ENCODE measurements at places on chromosomes 5 and 9. TPM values are rescaled to one million over a fixed set of nuclear protein-coding genes. Genes with fewer than 3 reads are reported as not detected.

DNA sequence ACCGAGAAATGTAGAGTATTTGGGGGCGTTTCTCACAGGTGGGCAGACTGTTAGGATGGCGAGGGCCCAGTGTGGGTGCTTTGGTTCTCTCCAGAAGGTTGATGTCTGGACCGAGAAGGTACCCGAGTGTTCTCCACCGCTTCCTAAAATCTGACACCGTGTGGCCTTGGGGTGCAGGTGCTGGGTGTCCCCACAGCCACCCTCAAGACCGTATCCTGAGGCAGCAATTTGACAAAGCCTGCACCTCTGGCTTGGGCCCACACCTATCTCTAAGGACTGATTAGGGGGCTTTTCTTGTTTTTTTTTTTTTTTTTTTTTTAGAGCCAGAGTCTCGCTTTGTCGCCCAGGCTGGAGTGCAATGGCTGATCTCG lies 1.3 kb downstream of the PPP1R26 start:
- no peaks in the 10 kb centered on the region for H3K36me3 ChIP-seq
- peaks cover 68% of the 10 kb centered on the region for H3K27me3 ChIP-seq
- no peak for DNase-seq
- H3K4me1 ChIP-seq: peaks cover 1% of the 10 kb centered on the region
- H3K27ac ChIP-seq: no peak overlapping the region
- no peak overlapping the region for H3K4me3 ChIP-seq

DNA sequence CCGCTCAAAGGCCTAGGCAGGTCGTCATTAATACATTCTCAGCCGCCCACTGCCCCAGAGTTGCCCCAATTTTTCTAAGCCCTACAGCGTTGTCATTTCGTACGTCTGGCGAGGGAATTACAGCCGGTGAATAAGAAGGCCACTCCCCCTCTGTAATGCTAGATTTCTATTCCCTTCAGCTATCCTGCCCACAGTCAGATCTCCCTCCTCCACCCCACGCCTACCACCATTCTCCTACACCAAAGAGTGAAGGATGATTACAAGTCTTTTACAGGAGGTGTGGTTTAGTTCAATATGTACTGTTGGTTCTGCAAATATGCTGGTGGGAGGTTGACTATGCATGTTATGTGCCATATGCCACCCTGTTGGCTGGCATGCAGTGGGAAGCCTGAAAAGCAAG lies 83.7 kb upstream of the SMIM15 start:
- peaks cover 4% of the 10 kb centered on the region for H3K27me3 ChIP-seq
- no peak for DNase-seq
- no peaks in the 10 kb centered on the region for H3K36me3 ChIP-seq
- no peaks in the 10 kb centered on the region for H3K4me1 ChIP-seq
- H3K4me3 ChIP-seq: no peak overlapping the region

- H3K27ac ChIP-seq: no peak overlapping the region
- no peaks in the 10 kb centered on the region for H3K27me3 ChIP-seq
- H3K36me3 ChIP-seq: no peaks in the 10 kb centered on the region
- no peaks in the 10 kb centered on the region for H3K4me1 ChIP-seq
- DNase-seq: no peak
- no peak overlapping the region for H3K4me3 ChIP-seq
These were observed 62.6 kb upstream of the C6 start for GRCh38 chr5:41275813-41276512.

Gene JAKMIP2
- total RNA-seq: 0.98 TPM

DNA sequence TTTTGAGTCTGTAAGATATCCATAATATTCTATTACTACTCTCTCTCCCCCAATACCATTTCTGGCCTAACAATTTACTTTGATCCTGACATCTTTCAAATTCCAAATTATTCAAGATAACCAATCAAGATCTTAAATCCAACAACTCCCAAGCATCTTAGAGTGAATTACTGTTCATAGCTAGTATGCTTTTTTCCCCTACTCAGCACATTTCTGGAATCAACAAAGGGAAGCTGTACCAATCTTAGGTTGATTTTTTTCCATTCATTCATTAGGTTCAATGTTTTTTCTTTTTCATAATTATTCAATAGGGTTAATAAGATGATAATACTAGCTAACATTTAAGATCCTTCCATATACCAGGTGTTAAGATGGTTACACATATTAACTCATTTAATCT lies 50.3 kb upstream of the MTMR12 start:
- no peak overlapping the region for H3K27ac ChIP-seq
- peaks cover 15% of the 10 kb centered on the region for H3K36me3 ChIP-seq
- no peak overlapping the region for H3K4me3 ChIP-seq
- DNase-seq: no peak
- H3K4me1 ChIP-seq: no peaks in the 10 kb centered on the region
- H3K27me3 ChIP-seq: no peaks in the 10 kb centered on the region

Gene PIGO
- total RNA-seq: 24.3 TPM

Gene RALGPS1
- 0.56 TPM for total RNA-seq

GRCh38 chr5:142358121-142358520 lies 33.3 kb upstream of the SPRY4 start:
- peak overlapping the region; percentile 52 for H3K4me3 ChIP-seq
- peak overlapping the region; percentile 82 for H3K27ac ChIP-seq
- H3K27me3 ChIP-seq: peaks cover 4% of the 10 kb centered on the region
- H3K4me1 ChIP-seq: peaks cover 51% of the 10 kb centered on the region
- no peak for DNase-seq
- H3K36me3 ChIP-seq: peaks cover 5% of the 10 kb centered on the region

GRCh38 chr9:91143162-91143561 lies 218.6 kb downstream of the AUH start:
- peaks cover 6% of the 10 kb centered on the region for H3K27me3 ChIP-seq
- H3K4me3 ChIP-seq: no peak overlapping the region
- H3K4me1 ChIP-seq: peaks cover 21% of the 10 kb centered on the region
- H3K36me3 ChIP-seq: peaks cover 10% of the 10 kb centered on the region
- H3K27ac ChIP-seq: no peak overlapping the region

Gene SELENOP
- not detected for total RNA-seq

Gene PAPPA
- total RNA-seq: not detected

- H3K36me3 ChIP-seq: peaks cover 2% of the 10 kb centered on the region
- H3K27me3 ChIP-seq: no peaks in the 10 kb centered on the region
- H3K4me3 ChIP-seq: no peak overlapping the region
- no peak for DNase-seq
- no peak overlapping the region for H3K27ac ChIP-seq
These were observed 285.6 kb downstream of the FANCC start for GRCh38 chr9:95031711-95032461.

Gene FBXO38
- 38.8 TPM for total RNA-seq

Gene IFNA13
- total RNA-seq: not detected

DNA sequence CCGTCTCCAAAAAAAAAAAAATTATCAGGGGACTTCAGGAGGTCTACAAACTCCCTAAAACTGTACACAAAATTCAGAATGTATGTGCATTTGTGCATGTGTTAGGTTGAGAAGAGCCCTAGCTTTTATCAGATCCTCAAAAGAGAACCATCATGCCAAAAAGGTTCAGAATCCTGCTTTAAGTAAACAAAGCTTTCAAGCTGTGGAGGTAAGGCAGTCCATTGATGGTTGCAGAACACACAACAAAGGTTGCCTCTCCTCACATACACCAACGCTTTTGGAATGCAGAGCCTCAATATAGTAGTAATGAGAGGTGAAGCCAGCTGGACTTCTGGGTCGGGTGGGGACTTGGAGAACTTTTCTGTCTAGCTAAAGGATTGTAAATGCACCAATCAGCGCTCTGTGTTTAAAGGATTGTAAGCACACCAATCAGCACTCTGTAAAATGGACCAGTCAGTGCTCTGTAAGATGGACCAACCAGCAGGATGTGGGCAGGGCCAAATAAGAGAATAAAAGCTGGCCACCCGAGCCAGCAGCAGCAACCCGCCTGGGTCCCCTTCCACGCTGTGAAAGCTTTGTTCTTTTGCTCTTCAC lies 57.9 kb upstream of the RNF38 start:
- H3K27ac ChIP-seq: peak overlapping the region; percentile 81
- no peak for DNase-seq
- H3K36me3 ChIP-seq: peaks cover 9% of the 10 kb centered on the region
- no peaks in the 10 kb centered on the region for H3K27me3 ChIP-seq

DNA sequence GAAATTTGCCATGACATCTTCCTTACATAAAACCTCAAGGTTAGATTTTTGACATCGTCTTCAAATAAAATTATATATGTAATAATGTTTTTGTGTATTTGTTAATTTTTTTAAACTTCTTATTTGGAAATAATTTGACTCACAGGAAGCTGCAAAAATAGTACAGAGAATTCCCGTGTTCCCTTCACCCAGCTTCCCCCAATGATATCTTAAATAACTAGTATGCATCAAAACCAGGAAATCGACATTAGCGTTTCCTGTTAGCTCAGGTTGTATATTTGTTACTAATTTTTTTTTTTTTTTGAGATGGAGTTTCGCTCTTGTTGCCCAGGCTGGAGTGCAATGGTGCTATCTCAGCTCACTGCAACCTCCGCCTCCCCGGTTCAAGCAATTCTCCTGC lies 86.3 kb upstream of the SPRY4 start:
- no peak overlapping the region for H3K4me3 ChIP-seq
- no peak for DNase-seq
- H3K27ac ChIP-seq: no peak overlapping the region
- no peaks in the 10 kb centered on the region for H3K4me1 ChIP-seq
